ENCODE measurements at places on chromosomes 3 and 15.

DNA sequence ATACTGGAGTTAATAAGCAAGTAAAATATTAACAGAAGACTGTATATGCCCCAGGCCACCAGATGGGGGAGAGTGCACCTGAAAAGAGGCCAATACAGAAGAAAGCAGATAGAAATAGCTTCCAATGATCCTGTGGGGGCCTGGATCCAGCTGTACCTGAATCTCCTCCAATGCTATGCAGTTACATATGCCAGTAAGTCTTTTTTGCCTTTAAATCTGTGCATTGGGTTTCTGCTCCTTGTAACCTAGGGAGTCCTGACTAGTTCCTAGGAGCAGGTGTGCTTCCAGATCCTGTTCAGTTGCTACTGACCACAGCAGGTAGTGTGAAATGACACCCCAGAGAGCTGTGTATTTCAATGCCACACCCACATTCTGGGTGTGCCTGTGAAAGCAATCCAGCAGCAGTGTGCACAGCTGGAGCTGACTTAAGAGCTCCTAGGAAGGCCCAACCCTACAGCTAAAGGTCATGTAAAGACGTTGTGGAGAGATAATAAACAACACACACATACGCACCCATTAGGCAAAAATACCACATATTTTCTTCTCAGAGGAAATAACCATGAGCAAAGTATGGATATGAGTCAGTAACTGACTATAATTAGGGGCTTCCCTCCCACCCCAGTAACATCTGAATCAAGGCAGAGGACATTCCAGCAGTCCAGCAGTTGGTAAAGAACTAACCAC is 62.2 kb upstream of the AKAP13 start:
- no peak for DNase-seq
- H3K4me3 ChIP-seq, result no peak overlapping the region
- H3K4me1 ChIP-seq, result no peaks in the 10 kb centered on the region
- H3K36me3 ChIP-seq, result no peaks in the 10 kb centered on the region
- no peaks in the 10 kb centered on the region for H3K27me3 ChIP-seq

DNA sequence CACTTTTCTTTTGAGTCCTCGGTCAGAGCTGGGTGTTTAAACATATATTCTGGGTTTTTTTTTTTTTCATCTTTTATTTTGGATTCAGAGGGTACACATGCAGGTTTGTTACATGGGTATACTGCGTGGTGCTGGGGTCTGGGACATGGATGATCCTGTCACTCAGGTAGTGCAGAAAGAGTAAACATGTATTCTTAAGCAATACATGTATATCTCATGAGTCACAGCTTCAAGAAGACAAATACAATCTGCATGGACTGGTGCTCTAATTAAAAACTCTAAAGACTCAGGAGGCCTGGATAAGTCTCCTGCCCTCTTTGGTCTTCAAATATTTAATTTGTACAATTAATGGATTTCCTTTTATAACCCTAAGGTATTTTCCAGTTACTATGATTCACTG is 50.6 kb upstream of the PHLDB2 start:
- no peak for DNase-seq
- H3K4me3 ChIP-seq, result no peak overlapping the region
- no peaks in the 10 kb centered on the region for H3K27me3 ChIP-seq

- H3K36me3 ChIP-seq, result no peaks in the 10 kb centered on the region
- no peak overlapping the region for H3K4me3 ChIP-seq
- H3K27me3 ChIP-seq, result no peaks in the 10 kb centered on the region
- H3K27ac ChIP-seq, result no peak overlapping the region
Measured at GRCh38 chr3:191557322-191557721, 96.4 kb downstream of the PYDC2 start.

GRCh38 chr3:16849795-16850194 is 35.0 kb upstream of the PLCL2 start:
- H3K27ac ChIP-seq, result no peak overlapping the region
- H3K36me3 ChIP-seq, result no peaks in the 10 kb centered on the region
- H3K4me3 ChIP-seq, result peak overlapping the region; percentile 40
- no peaks in the 10 kb centered on the region for H3K27me3 ChIP-seq
- no peak for DNase-seq

DNA sequence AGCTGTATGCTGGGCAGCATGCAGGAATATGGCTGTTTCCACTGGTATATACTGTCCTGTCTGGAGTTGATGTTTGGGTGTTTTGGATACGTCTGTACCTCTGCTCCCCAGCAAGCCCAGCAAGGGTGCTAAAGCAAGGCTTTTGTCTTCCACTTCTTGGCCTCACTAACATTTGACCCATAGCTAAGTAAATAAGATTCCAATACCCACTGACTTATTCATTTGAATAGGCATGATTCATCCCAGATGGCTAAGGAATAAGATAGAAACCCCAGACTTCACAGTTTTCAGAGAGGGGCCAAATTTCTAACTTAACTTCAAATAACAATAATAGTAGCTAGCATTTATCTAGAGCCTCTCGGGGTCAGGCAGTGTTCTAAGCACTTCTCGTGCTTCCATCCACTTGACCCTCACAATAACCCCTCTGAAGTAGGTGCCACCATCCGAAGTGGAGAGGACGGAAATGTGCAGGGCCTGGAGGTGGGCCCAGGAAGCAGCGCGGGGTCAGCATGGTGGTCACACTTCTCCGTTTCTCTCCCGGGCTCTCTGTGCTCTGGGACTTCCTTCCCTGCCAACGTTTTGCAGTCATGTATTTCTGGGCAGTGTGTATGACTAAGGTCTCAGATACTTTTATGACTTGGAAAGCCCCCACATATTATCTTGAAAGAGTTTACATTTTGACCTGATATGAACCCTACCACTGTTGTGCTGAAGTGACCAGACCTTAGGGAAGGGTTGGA is 39.3 kb downstream of the LRRK1 start:
- H3K27me3 ChIP-seq, result no peaks in the 10 kb centered on the region
- no peak overlapping the region for H3K27ac ChIP-seq
- peak overlapping the region; percentile 21 for H3K4me3 ChIP-seq
- no peak for DNase-seq
- peaks cover 12% of the 10 kb centered on the region for H3K4me1 ChIP-seq
- no peaks in the 10 kb centered on the region for H3K36me3 ChIP-seq

GRCh38 chr3:102745881-102746280 is 311.1 kb downstream of the ZPLD1 start:
- H3K4me3 ChIP-seq, result no peak overlapping the region
- H3K36me3 ChIP-seq, result no peaks in the 10 kb centered on the region
- no peaks in the 10 kb centered on the region for H3K27me3 ChIP-seq
- DNase-seq, result no peak

- DNase-seq, result no peak
- H3K4me3 ChIP-seq, result no peak overlapping the region
- H3K36me3 ChIP-seq, result peaks cover 12% of the 10 kb centered on the region
- H3K27me3 ChIP-seq, result no peaks in the 10 kb centered on the region
- H3K27ac ChIP-seq, result no peak overlapping the region
Measured at GRCh38 chr15:57540736-57541135, 51.0 kb upstream of the MYZAP start.

DNA sequence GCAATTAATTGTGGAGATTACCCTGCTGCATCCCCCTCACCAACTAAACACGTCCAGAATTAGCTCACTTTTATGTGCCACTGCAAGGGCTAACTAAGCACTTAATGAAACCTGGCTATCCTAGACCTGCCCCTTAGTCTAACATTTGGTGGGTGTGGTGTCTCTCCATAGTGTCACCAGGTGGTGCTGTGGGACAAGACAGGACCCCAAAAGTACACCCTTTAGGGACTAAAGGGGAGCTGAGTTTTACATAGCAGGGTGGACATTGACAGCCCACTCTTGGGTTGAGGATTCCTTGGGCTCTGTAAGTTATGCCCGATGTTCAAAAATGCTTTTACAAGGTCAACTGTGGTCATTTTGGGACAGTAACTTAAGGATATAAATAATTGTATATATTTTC is 5.7 kb downstream of the DUT start:
- peaks cover 8% of the 10 kb centered on the region for H3K4me1 ChIP-seq
- no peak overlapping the region for H3K4me3 ChIP-seq
- H3K36me3 ChIP-seq, result peaks cover 20% of the 10 kb centered on the region
- H3K27ac ChIP-seq, result no peak overlapping the region

- no peak for DNase-seq
- H3K36me3 ChIP-seq, result peaks cover 8% of the 10 kb centered on the region
- H3K27me3 ChIP-seq, result no peaks in the 10 kb centered on the region
- no peak overlapping the region for H3K4me3 ChIP-seq
Measured at GRCh38 chr3:179227349-179227748, 23.6 kb downstream of the KCNMB3 start.

DNA sequence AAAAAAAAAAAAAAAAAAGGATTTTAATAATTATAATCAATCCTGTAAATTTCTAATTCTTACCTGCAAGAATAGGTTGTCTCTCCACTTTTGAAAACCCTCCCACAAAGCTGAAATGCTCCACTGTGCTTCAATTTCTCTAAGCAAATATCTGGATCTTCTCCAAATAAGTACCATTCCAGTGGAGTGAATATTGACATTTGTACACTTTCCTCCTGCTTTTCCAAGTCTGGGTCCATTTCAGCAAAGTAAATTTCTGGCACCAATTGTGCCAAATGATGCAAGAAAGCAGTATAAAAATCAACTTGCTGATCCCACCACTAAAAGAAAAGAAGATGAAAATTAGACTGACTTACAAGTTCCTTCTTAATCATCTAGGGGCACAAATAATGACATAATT is 19.9 kb downstream of the UBR1 start:
- DNase-seq, result no peak
- no peaks in the 10 kb centered on the region for H3K27me3 ChIP-seq
- H3K4me1 ChIP-seq, result peaks cover 16% of the 10 kb centered on the region
- H3K4me3 ChIP-seq, result no peak overlapping the region

GRCh38 chr15:75606711-75607699 is 18.5 kb downstream of the SNUPN start:
- H3K4me3 ChIP-seq, result no peak overlapping the region
- no peaks in the 10 kb centered on the region for H3K4me1 ChIP-seq
- no peaks in the 10 kb centered on the region for H3K27me3 ChIP-seq
- DNase-seq, result no peak
- H3K27ac ChIP-seq, result no peak overlapping the region
- peaks cover 48% of the 10 kb centered on the region for H3K36me3 ChIP-seq

DNA sequence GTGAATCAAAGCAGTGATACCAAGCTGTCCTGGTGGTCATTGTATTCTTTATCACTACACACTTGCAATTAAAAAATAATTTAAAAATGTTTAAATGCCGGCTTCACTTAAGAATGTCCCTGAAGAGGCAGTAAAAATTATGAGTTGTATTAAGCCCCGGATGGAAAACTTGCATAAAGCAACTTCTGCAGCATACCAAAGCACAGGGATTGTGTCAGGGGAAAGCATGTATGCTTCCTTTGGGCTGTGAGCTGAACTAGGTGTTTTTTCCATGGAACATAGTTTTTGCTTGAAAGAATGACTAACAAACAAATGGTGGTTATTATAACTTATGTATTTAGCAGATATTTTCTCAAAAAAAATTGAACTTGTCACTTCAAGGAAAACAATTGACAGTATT is 143.1 kb downstream of the ARNT2 start:
- H3K36me3 ChIP-seq, result no peaks in the 10 kb centered on the region
- no peak overlapping the region for H3K4me3 ChIP-seq
- H3K4me1 ChIP-seq, result peaks cover 16% of the 10 kb centered on the region
- H3K27me3 ChIP-seq, result no peaks in the 10 kb centered on the region

DNA sequence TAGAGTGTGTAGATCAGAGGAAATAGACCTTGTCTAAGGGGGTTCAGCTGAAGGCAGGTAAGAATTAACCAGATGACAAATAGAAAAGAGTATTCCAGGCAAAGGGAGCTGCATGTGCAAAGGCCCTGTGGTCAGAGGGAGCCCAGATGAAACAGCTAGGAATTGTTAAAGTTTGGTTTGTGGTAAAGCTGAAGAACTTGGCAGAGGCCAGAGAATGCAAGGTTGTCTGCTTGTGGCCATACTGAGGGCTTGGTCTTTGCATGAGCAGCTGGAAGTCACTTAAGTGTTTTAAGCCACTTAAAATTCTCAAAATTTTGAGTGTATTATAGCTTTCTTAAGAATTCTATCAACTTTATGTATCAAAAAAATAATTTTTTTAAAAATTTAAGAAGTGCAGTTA is 116.5 kb downstream of the NEK10 start:
- DNase-seq, result no peak
- H3K4me1 ChIP-seq, result no peaks in the 10 kb centered on the region
- no peaks in the 10 kb centered on the region for H3K27me3 ChIP-seq
- H3K36me3 ChIP-seq, result no peaks in the 10 kb centered on the region
- H3K4me3 ChIP-seq, result no peak overlapping the region

DNA sequence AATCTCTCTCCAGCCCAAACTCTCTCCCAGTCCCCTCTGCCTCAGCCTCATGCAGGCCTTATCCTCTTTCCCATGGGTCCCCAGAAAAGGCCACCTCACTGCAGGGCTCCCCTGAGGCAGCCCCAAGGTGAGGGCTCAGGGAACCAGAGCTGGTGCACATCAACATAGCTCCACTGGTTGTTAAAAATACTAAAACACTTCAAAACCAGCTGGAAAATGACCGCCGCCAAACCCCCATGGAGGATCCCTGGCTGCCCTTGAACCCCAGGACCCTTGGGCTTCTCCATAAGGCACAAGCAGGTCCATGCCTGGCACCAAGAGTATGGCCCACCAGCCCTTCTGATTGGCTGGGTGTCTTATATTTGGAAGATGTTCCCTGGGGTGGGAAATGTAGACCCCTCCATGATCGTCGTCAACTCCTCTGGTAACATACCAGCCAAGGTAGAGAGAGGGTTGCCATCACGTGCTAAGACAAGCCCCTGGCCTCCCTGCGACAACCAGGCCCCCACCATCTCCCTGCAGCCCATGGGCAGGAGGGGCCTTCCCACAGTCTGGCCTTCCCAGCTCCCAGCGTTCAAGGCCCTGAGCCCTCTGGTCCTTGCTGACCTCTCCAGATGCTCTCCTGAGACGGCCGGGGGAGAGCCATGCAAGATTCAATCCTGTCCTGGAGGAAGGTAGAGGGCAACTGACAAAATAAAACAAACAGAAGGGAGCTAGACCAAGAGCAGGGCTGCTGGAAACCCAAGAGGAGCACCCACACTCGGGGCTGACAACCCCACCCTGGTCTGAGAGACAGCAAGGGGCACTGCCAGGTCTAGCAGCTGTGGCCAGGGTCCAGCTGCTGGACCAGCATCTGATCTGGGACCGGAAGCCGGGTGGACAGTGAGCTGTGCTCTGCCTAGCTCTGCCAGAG is 132.1 kb upstream of the PRR20G start:
- no peaks in the 10 kb centered on the region for H3K4me1 ChIP-seq
- no peak overlapping the region for H3K4me3 ChIP-seq

All from thoracic aorta (tissue), 2 donors.